Activated CD4-positive, alpha-beta T cell treated with anti-CD3 and anti-CD28 coated beads, Interleukin-2, amount 10 ng/mL, durations not matched to agents 7 days and 5 days (primary cell): ENCODE measurements at places on chromosomes 4 and X.

GRCh38 chrX:148422526-148422925 is 77.9 kb upstream of the AFF2 start:
- H3K27ac ChIP-seq = no peak overlapping the region
- H3K36me3 ChIP-seq = no peaks in the 10 kb centered on the region

DNA sequence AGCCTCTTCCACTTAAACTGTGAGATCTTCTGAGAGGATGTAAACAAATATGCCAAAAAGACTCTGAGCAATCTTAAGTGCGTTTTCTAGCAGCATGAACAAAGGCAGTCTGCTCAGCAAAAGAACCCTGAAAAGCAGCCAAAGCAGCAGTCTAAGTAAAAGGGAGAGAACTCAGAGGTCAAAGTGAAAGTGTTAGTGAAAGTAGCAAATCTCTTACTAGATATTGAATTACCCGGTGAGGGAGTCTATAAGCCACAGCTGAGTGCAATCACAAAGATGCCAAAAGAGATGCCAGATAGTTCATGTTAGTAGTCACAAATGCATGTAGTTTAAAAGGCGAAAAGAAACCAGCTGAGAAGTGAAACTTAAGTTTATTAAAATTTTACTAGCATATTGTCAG is 7.9 kb upstream of the GNRHR start:
- H3K4me1 ChIP-seq = peaks cover 7% of the 10 kb centered on the region
- H3K27ac ChIP-seq = no peak overlapping the region
- H3K36me3 ChIP-seq = no peaks in the 10 kb centered on the region
- DNase-seq = peak; percentile 19
- H3K4me3 ChIP-seq = no peak overlapping the region
- no peaks in the 10 kb centered on the region for H3K27me3 ChIP-seq

- H3K27me3 ChIP-seq = peaks cover 31% of the 10 kb centered on the region
- peak; percentile 62 for DNase-seq
- H3K4me1 ChIP-seq = peaks cover 1% of the 10 kb centered on the region
- no peaks in the 10 kb centered on the region for H3K36me3 ChIP-seq
These were observed 7.6 kb downstream of the FABP2 start for GRCh38 chr4:119314356-119314755.

DNA sequence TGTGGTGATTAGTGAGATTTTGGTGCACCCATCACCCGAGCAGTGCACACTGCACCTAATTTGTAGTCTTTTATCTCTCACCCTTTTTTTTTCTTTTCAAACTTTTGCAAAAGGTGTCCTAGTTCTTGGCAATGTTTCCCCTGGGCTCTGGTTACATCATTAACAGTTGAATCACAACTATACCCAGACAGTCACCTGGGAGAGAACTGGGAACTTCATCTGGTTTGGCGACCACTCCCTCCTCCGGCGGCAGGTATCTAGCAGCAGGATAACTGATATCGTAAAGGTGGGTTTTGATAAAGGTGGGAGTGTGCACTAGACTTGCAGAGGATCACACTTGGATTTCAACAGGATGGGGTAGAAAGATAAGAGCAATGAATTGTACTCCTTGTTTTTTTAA is 140.5 kb downstream of the CHIC2 start:
- H3K36me3 ChIP-seq = no peaks in the 10 kb centered on the region
- H3K4me1 ChIP-seq = no peaks in the 10 kb centered on the region
- no peak overlapping the region for H3K27ac ChIP-seq
- H3K27me3 ChIP-seq = peaks cover 5% of the 10 kb centered on the region

GRCh38 chrX:17588303-17588702 is 149.0 kb upstream of the SCML1 start:
- no peaks in the 10 kb centered on the region for H3K36me3 ChIP-seq
- no peak overlapping the region for H3K27ac ChIP-seq
- no peak for DNase-seq
- H3K27me3 ChIP-seq = peaks cover 6% of the 10 kb centered on the region
- peaks cover 12% of the 10 kb centered on the region for H3K4me1 ChIP-seq
- H3K4me3 ChIP-seq = no peak overlapping the region
